Stimulated activated CD8-positive, alpha-beta memory T cell treated with anti-CD3 and anti-CD28 coated beads, Interleukin-15, amount 100 ng/mL, for 24 hours (primary cell): ENCODE measurements at places on chromosomes 6 and 20.

GRCh38 chr6:111711476-111711875 lies 105.8 kb upstream of the TRAF3IP2 start:
- DNase-seq = no peak

- DNase-seq = no peak
These were observed 105.0 kb downstream of the SCML4 start for GRCh38 chr6:107719160-107719559.

DNA sequence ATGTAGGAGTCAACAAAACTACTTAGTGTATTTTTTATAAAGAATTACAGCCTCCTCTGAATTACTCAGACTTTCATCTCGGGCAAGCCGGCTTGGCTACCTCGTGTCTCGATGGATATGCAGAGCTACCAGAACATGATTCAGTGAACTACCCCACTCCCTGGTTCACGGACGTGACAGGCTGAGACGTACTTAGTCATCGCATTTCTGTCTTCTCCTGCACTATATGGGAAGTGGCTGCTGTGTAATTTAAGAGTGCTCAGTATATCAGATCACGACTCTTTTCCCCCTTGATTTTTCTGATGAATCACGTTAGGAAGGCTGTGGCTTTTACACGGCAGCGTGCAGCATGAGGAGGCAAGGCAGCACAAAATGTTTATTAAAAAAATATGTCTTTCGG lies 302.7 kb upstream of the ZFP64 start:
- peak; percentile 2 for DNase-seq

GRCh38 chr6:146785001-146785585 lies 186.3 kb downstream of the ADGB start:
- no peak for DNase-seq

GRCh38 chr6:45026003-45026516 lies 302.1 kb upstream of the RUNX2 start:
- no peak for DNase-seq

DNA sequence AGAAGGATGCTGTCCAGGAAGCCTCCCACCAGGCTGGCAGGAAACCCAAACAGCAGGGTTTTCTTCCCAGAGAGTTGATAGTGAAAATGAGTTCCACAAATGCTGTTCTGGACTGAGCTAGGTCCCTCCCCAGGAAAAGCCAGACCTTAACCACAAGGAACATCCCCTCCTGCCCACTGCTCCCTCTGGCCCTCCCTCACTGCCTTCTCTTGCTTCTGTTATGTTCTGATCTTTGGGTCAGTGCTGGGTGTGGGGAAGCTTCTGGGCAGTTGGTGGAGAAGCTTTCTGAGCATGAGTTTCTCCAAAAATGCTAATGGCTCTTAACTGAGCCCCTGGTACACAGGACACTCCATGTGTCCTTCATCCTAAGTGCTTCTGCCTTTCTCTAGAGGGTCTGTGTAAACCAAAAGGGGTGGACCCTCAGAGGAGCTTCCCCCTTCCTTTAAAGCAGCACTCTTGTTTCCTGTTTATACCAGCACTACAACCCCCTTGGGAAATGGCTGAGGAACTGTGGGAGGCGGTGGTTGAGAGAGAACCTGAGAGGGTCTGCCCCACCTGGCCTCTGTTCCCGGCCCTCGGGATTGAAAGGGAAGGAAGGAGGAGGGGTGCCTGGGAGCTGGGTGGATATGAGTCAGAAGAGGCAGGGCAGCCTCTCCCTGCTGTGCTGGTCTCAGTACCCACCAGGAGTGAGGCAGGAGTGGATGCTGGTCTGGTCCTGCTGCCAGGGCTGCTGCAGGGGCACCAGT lies 42.0 kb downstream of the CDS2 start:
- DNase-seq = no peak

DNA sequence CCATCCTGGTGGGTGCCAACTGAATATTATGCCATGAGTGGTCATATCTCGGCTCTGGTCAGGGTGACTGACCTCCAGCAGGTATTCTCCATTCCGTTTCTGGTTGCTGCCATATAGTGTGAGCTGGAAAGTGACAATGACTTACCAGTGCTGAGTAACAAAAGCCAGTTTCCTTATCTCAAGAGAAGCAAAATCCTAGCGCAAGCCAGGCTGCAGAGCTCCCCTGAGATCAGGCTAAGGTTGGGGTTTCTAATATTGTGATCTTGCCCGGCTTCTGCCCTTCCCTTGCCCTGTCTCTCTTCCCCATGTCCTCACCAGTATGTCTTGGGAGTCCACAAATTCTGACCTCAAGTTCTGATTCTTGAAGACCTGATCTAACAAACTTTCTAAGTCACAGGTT lies 271.3 kb upstream of the SPTLC3 start:
- DNase-seq = no peak

GRCh38 chr20:2227861-2228260 lies 67.9 kb upstream of the TGM3 start:
- DNase-seq = no peak

- DNase-seq = no peak
These were observed 172.6 kb upstream of the KCNG1 start for GRCh38 chr20:51195419-51195901.

- no peak for DNase-seq
These were observed 49.6 kb downstream of the KIZ start for GRCh38 chr20:21175433-21175832.

GRCh38 chr6:164750128-164750527 lies 559.3 kb downstream of the C6orf118 start:
- no peak for DNase-seq

- DNase-seq = no peak
These were observed 404.4 kb downstream of the UTRN start for GRCh38 chr6:144689503-144690040.

GRCh38 chr6:168996356-168996625 lies 257.4 kb downstream of the THBS2 start:
- no peak for DNase-seq

GRCh38 chr6:108689272-108690161 lies 128.8 kb downstream of the FOXO3 start:
- no peak for DNase-seq

- DNase-seq = no peak
These were observed 229.7 kb upstream of the AGPAT4 start for GRCh38 chr6:161503570-161503969.

DNA sequence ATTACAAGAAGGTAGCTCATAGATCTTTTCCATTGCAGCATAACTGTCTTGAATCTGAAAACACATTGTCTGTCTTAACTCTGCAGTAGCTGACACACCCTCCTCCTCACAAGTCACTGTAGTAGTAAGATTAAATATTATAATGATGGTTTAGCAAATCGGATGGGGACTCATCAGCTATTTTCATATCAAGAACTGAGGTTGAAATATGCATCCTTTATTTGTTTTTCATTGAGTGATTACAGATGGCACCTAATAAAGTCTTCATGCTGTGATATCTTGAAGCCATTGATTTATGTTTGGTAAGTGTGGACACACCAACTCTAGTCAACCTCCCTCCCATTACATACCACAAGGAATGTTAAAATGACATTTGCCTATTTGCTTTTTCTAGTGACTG lies 267.4 kb upstream of the TAB2 start:
- no peak for DNase-seq

- DNase-seq = no peak
These were observed 8.2 kb downstream of the DIDO1 start for GRCh38 chr20:62918147-62918546.

- DNase-seq = no peak
These were observed 129.3 kb upstream of the TOP1 start for GRCh38 chr20:40899344-40899743.

- DNase-seq = no peak
These were observed at the start of gene LY86 for GRCh38 chr6:6588064-6588923. LY86 (plus strand) TSS chr6:6588720; CDS start chr6:6588735, 15 bp downstream.

GRCh38 chr6:108029226-108029921 lies 45.2 kb downstream of the OSTM1 start:
- no peak for DNase-seq

DNA sequence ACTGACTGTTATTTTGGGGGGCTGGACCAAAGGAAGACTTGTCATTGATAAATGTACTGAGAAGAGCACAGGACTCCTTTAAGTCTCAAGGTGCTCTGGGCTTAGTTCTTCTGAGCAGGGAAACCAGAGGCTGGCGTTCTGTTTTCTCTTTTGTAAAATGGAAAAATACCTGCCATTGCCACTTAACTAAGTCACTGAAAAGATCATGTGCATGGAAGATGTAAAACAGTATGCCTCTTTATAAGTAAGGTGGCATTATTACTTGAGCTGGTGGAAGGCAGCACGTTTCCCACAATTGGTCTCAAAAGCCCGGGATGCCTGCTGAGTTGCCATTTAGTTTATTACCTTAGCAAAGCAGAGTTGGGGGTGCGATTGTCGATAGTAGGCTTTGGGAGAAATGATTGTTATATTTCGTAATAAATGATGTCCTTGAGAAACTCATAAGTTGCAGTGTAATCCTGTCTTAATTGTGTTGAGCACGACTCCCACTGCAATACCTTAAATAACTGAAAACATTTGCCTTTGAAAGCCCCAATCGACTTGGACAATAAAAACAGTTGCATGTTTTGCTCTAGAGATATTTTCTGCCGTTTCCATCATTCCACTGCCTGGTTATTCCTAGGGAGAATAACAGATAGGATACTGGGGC lies 3.6 kb downstream of the JARID2 start:
- DNase-seq = no peak

- DNase-seq = no peak
These were observed 31.0 kb upstream of the NTSR1 start for GRCh38 chr20:62677678-62678077.

GRCh38 chr6:109514946-109515345 lies 31.9 kb upstream of the ZBTB24 start:
- no peak for DNase-seq
